ENCODE measurements at places on chromosomes 6 and 20. TPM values are rescaled to one million over a fixed set of nuclear protein-coding genes. Genes with fewer than 3 reads are reported as not detected.

DNA sequence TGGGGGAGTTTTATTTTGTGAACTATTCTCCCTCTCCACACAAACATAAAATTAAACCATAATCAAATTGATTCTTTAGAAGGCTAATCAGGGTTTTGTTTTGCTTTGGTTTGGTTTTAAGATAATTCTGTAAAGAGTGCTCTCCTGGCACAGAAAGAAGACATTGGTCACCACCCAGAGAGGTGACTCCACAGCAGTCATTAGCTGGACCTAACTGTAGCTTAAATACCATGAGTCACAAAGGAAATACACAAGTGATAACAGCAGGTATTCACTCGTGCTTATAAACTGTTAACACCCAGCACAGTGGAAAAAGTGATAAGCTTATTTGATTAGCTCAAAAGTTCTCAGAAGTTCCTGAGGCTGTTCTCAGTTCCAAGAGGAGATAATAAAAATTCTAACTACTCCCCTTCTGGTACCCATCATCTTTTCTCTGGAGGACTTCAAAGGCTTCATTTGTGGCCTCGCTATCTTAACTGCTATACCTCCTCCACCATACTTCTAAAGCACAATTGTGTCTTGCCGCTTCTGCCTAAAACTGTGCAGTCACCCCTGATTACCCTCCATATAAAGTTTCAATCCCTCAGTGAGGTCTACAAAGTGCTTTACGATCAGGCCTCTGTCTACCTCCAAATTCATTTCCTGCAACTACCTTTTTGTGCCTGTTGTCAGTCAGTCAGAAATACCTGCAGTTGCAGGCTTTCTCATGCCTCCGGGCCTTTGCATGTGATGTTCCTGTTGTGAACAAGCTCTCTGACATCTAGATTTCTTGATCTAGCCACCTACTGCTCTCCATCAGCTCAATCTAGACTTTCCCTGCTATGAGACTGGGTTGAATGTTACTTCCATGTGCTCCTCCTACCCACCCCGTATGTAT is 201.1 kb downstream of the SAMD5 start:
- peak; percentile 62 for DNase-seq

- DNase-seq = no peak
Measured at GRCh38 chr6:44524476-44525227, 137.1 kb downstream of the CDC5L start.

DNA sequence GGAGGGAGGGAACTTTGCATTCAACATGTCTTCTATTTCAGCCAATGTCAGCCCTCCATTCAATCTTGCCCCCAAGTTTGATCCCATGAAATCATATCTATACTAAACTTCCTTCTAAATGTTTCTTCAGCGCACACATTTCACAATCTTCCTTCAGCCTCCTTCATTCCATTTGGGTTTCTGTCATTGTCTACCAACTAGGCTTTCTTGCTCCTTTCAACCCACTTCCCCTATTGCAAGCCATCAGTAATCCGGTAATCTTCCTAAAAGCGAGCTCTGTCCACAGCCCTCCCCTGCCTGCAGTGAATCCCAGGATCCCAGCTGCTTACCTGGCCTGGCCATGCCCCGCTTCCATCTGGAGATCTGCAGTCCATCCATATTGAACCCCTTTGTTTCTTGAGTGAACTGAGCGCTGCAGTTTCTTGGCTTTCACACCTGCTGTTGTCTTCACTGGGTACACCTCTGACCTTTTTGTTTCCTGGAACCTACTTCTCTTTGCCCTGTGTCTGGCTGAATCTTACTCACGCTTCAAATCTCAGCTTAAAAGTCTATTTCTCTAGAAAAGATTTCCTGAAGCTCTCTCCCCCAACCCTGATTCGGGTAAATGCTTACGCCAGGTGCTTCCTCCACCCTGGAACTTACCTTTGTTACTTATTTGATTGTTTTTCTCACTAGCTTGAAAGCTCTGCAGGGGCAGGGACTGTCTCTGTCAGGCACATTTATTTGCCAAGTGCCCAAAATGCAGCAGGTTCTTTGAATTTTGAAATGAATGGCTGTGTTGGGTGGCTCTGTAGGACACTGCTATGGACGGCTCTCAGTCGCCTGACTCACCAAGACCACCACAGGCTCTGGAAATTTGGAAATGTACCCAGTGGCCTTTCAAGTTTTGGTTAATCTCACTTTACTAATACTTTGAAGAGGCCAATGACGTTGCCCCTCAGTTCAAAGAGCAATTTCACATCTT is 50.3 kb downstream of the ADTRP start:
- DNase-seq = no peak

GRCh38 chr6:22727710-22728109 is 158.3 kb downstream of the HDGFL1 start:
- DNase-seq = no peak

GRCh38 chr6:89034586-89035251 is 45.8 kb upstream of the PNRC1 start:
- DNase-seq = peak; percentile 23

DNA sequence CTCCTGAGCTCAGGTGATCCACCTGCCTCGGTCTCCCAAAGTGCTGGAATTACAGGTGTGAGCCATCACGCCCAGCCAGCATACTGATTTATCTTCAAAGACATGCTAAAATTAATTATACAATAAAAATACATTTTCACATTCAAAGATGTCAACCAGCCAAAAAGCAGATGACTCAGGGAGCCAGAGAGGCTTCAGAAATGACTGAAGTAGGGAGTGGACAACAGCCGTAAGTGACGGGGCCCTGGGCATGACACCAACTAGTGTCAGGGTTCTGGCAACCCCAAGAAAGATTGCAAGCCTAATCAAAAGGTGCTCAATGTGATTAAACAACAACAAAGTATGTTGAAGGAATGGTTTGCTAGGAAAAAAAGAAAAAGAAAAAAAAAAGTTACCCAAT is 28.4 kb downstream of the GPLD1 start:
- no peak for DNase-seq

DNA sequence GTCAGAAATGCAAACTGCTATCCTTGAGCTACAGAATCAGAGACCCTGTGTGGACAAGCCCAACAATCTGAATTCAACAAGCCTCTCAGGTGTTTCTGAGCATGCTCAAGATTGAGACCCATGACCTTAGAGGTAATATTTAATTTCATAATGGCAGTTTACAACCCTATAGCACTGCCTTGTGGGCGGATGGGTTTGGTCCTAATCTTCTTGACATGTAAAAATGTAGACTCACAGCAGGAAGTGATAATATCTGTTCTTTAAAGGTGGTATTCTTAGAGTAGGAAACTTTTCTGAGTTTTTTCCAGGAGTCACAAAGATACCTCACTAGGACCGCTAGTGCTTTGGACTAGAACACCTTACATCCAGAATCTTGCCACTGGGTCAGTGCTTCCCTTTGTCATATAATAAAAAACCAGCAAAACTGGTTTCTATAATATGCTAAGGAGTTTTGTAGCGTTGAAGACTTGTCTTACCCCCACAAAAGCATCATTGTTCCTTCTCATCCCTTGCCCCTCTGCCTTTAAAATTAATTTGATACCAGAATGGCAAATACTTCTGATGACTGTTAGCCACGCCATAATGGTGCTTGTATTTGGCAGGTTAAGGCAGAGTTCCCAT is 52.6 kb downstream of the E2F3 start:
- no peak for DNase-seq

GRCh38 chr6:161091151-161091550 is 99.6 kb downstream of the MAP3K4 start:
- DNase-seq = no peak

DNA sequence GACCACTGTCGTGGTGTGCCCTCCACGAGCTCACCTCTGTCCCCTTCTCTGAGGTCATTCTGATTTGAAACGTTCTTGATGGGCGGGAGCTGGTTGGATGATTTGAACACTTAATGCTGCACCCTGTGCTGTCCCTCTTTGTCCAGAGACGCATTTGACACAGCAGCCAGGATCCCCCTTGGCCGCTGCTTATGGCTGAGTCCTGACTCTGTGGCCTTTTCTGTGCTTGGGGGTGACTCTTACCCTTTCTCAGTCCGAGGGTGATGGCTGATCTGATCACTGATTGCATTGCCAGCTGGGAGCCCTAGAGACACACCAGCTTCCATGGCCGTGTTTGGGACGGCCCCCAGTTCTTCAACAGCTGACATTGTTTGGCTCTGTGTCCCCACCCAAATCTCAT is 43.5 kb upstream of the FRMD1 start:
- DNase-seq = no peak

- no peak for DNase-seq
Measured at GRCh38 chr20:63941282-63942081, 14.7 kb downstream of the UCKL1 start.

DNA sequence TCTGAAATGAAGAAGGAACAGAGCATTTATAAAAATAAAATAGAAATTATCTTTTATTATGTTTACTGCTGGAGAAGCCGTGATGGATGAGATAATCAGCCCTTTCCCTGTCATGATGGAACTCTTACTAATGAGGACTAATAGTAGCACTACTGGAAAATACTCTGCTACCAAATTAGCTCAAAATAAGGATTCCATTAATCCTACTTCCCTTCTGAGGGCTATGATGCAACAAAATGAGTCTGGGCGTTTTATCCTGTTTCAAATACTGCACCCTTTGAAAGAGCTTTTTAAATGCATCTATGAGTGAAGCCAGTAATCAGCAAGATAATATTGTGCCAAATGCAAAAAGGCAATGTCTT is 59.3 kb upstream of the CARMIL1 start:
- DNase-seq = no peak

DNA sequence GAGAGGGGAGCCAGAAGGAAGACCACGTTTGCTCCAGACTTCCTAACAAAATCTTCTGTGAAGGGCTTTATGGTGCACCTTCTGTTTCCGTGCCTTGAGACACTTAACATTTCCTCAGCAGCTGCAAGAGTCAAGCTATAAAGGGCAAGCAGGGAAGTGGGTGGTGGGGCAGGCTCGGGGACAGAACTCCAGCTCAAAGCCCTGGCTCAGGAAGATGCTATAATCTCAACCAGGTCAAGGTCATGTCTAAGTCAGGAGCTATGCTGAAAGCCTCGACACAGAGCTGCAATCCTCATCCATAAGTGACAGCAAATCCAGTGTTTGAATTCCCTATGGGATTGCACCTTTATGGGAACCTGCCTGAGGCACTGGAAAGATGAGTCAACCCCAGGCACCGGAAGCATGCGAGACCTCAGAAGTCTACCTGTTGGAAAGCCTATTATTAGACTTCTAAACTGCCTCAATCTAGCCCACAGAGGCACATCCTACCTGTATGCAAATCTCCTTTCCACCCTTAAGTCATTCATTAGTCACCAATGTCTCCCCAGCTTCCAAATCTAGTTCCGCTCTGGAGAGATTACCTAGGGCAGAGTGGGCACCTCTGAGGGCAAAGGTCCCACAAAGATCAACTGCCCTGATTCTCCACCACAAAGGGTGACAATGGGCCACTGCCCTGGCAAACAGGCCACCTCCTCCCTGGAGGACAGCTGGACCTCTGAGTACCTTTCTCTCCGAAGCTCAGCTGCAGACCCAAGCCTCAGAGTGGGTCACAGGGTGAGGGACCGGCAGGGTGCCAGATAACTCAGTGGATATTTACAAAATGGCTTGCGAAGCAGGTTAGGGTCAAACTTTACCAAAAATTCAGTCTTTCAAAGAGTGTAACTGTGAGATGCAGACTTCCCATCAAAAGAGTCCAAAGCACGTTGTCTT is 287.0 kb downstream of the CDC5L start:
- DNase-seq = no peak

GRCh38 chr20:16712511-16712947 is 17.3 kb upstream of the SNRPB2 start:
- DNase-seq = no peak

DNA sequence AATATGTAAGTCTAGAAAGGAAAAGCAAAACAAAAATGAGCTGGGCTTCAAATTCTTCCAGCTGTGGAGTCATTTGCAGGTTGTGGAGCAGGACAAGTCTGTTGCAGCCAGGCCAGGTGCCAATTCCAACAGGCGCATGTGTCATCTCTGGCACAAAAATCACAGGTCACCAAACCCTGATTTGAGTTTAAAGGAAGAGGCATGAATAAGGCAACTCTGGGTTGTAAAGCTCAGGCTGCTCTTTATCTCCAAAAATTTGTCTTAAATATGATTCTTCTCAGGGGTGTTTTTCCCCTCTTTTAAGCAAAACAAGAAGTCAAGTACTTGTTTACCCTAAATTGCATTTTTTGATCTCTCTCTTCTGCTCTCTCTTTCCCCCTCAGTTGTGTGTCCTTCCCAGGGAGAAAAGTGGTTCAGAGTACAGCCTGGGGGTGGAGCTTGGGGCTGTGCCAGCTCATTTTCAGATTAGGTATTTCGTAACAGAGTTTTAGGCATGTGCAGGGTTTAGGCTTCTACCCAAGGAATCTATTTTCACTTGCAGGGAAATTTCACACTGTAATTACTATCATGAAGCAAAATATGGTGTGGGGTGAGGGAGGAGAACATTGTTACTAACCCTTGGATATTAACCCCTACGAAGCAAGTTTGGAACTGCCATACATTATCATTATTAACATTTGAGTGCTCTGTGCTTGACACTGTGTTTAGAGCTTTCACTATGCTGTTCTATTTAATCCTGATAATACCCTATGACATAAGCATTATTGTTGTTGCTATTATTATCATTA is 8.3 kb upstream of the NCOA3 start:
- peak; percentile 55 for DNase-seq

DNA sequence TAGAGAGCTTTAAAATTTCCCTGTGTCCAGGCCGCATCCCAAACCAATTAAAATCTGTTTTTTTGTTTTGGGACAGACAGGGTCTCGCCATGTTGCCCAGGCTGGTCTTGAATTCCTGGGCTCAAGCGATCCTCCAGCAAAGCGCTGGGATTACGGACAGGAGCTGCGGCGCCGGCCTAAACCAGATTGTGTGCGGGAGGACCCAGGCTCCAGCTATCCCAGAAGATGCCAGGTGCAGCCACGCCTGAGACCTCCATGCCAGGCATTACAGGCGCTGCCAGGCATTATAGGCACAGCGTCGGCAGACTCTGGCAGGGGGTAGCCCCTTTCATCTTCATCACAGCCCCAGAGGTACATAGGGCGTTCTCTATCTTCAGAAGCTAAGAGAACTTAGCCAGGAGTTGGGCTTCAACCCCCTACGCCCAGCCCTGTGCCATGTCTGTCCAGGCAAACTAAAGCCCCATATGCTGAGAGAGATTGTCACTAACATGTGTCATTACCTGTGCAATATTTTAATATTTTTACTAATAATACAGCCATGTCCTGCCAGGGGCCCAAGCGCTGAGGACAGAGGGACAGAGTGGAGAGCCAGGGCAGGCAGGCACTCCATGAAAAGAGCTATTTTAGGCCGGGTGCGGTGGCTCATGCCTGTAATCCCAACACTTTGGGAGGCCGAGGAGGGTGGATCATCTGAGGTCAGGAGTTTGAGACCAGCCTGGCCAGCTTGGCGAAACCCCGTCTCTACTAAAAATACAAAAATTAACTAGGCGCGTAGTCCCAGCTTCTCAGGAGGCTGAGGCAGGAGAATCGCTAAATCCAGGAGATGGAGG is 9.8 kb upstream of the GRM4 start:
- no peak for DNase-seq

TRMT6 gene
- total RNA-seq = 28.9 TPM

SERINC3 gene
- total RNA-seq = 24.5 TPM

MICA gene
- 34.9 TPM for total RNA-seq

ASF1A gene
- total RNA-seq = 42.5 TPM

RAET1L gene
- 0.36 TPM for total RNA-seq

HSPA1L gene
- 0.80 TPM for total RNA-seq

SAMD3 gene
- not detected for total RNA-seq

PLCB1 gene
- 2.3 TPM for total RNA-seq

HFE gene
- 2.0 TPM for total RNA-seq

MOG gene
- total RNA-seq = not detected
